ENCODE measurements at places on chromosomes 5 and 9. TPM values are rescaled to one million over a fixed set of nuclear protein-coding genes. Genes with fewer than 3 reads are reported as not detected.

Gene SLC22A4
- 0.25 TPM for total RNA-seq

Gene LCN6
- 31.4 TPM for total RNA-seq

Gene SPAG8
- total RNA-seq: 1.0 TPM

Gene SPAAR
- 5.5 TPM for total RNA-seq

Gene SLC34A1
- total RNA-seq: not detected

Gene C7
- total RNA-seq: 929 TPM

Gene SCGB3A2
- total RNA-seq: not detected

DNA sequence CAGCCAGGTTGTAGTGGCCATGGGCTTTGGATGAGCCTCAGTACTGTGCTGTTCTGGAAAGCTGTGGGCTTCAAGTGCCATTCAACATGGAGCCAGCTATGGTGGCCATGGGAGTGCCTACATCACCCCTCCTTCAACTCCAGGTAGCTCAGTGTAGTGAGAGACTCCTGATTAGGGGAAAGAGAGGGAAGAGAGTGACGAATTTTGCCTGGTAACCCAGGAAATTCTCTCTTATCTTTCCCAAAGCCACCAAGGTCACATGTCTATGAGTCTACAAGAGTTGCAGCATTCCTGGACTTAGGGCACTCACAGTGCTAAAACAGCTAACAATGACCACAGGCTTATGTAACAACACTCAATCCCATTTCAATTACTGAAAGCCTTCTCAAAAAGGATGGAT is 81.7 kb upstream of the SPTLC1 start:
- no peaks in the 10 kb centered on the region for H3K36me3 ChIP-seq
- ATAC-seq: no peak
- H3K4me3 ChIP-seq: no peak overlapping the region
- no peak overlapping the region for H3K27ac ChIP-seq
- no peaks in the 10 kb centered on the region for H3K27me3 ChIP-seq
- H3K4me1 ChIP-seq: no peaks in the 10 kb centered on the region

- H3K27me3 ChIP-seq: no peaks in the 10 kb centered on the region
- no peak for ATAC-seq
Measured at GRCh38 chr9:19648672-19649071, 140.2 kb downstream of the SLC24A2 start.

- peak overlapping the region; percentile 48 for H3K27ac ChIP-seq
- H3K36me3 ChIP-seq: peaks cover 28% of the 10 kb centered on the region
- no peaks in the 10 kb centered on the region for H3K27me3 ChIP-seq
- no peaks in the 10 kb centered on the region for H3K4me1 ChIP-seq
Measured at GRCh38 chr9:132372177-132373095, 17.6 kb upstream of the SETX start.

GRCh38 chr9:98784831-98785806 is 11.2 kb downstream of the ANKS6 start:
- no peak overlapping the region for H3K4me3 ChIP-seq
- H3K27ac ChIP-seq: no peak overlapping the region
- no peaks in the 10 kb centered on the region for H3K4me1 ChIP-seq
- H3K27me3 ChIP-seq: no peaks in the 10 kb centered on the region

DNA sequence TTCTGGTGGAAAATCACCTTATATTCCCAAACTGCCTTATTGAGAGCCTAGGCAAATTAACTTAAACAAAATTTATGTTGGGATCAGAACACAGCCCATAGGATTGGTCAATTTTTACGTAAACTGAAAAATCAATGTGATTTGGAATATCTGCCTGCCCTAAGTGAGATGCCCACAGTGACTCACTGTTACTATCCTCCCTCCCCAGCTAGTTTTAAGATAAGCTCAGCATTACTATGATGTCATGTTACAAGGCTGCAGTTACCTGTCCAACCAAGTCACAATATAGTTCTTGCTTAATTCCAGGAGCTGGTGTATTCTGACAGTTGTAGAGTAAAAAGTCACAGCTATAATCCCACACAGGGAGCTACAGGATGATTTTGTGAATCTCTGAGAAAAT is 23.1 kb downstream of the SKP1 start:
- H3K4me3 ChIP-seq: no peak overlapping the region
- no peaks in the 10 kb centered on the region for H3K4me1 ChIP-seq
- H3K27me3 ChIP-seq: no peaks in the 10 kb centered on the region
- ATAC-seq: no peak
- peaks cover 8% of the 10 kb centered on the region for H3K36me3 ChIP-seq

DNA sequence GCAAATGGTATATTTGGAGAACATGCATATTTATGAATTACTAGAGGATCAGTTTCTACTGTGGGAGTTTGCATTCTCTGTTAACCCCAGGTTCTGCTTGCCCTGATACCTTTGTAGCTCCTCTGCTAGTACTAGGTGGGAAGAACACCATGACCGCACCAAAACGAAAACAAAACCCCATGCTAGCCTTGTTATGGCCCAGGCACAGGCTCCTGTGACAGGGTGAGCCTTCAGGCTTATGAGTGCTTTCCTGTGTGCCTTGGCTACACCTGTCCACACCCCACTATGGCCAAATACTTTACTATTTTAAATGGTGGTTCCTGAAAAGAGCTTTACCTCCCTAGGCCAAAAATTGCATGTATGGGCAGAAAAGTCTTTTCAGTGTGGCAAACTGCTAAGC is 94.8 kb downstream of the PPIC start:
- ATAC-seq: no peak
- no peaks in the 10 kb centered on the region for H3K4me1 ChIP-seq

DNA sequence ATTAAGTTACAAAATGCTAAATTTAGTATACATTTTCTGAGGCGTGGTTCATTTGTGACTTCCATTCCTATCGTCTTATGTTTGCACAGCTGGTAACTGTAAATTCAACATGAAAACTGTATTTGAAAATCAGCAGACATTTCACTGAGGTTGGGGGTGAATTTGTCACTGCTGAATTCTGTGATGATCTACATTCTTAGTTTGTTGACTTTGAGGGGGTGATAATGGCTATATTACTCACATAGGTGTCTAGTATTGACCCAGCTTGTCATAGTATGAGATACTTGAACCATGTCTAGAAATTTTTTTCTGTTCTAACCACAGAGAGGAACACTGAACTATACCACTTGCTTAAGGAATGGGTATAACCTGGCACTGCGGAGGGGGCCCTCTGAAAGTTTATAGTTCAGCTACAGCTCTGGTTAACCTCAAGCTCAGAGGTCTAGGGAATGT is 313.3 kb downstream of the PIK3R1 start:
- H3K4me3 ChIP-seq: no peak overlapping the region
- H3K27ac ChIP-seq: no peak overlapping the region
- no peaks in the 10 kb centered on the region for H3K27me3 ChIP-seq
- H3K4me1 ChIP-seq: peaks cover 11% of the 10 kb centered on the region

DNA sequence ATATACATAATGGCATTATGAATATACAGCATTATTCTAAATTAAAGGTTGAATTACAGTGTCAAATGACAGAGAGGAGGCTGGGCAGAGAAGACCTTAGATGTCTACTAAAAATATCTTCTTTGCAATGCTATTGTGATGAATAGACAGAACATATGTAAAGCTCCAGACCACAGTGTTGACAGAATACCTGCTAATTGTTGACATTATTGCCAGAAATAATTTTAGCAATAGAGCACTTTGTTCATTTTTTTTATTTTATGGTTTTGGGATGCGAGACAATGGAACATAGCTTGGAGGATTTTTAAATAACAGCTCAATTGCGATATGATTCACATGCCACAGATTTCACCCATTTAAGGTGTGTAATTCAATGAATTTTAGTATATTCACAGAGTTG is 508.8 kb downstream of the PSAT1 start:
- ATAC-seq: no peak
- no peaks in the 10 kb centered on the region for H3K36me3 ChIP-seq
- no peaks in the 10 kb centered on the region for H3K4me1 ChIP-seq
- H3K27ac ChIP-seq: no peak overlapping the region

DNA sequence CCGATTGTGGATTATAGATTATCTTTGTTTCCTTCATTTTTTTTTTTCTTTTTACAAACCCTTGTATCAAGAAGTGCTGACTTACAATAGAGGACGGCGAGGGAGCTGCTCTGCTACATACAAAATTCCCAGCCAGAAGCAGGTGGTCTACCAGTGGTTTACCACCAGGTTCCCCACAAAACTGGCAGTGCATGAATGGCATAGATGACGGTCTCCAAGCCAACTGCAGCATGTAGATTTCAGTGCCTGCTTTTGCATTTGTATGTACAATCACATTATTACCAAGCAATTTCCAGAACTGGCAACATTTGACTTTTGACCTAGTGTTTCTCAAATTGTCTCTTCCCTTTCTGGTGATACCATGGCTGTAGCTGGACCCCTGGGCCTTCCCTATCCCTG is 84.0 kb downstream of the ACER2 start:
- H3K4me1 ChIP-seq: peaks cover 11% of the 10 kb centered on the region
- H3K27ac ChIP-seq: no peak overlapping the region
- H3K36me3 ChIP-seq: no peaks in the 10 kb centered on the region

GRCh38 chr5:79864364-79864763 is 126.7 kb downstream of the MTX3 start:
- no peak overlapping the region for H3K27ac ChIP-seq
- H3K4me3 ChIP-seq: no peak overlapping the region
- no peak for ATAC-seq
- peaks cover 9% of the 10 kb centered on the region for H3K27me3 ChIP-seq
- H3K4me1 ChIP-seq: no peaks in the 10 kb centered on the region

DNA sequence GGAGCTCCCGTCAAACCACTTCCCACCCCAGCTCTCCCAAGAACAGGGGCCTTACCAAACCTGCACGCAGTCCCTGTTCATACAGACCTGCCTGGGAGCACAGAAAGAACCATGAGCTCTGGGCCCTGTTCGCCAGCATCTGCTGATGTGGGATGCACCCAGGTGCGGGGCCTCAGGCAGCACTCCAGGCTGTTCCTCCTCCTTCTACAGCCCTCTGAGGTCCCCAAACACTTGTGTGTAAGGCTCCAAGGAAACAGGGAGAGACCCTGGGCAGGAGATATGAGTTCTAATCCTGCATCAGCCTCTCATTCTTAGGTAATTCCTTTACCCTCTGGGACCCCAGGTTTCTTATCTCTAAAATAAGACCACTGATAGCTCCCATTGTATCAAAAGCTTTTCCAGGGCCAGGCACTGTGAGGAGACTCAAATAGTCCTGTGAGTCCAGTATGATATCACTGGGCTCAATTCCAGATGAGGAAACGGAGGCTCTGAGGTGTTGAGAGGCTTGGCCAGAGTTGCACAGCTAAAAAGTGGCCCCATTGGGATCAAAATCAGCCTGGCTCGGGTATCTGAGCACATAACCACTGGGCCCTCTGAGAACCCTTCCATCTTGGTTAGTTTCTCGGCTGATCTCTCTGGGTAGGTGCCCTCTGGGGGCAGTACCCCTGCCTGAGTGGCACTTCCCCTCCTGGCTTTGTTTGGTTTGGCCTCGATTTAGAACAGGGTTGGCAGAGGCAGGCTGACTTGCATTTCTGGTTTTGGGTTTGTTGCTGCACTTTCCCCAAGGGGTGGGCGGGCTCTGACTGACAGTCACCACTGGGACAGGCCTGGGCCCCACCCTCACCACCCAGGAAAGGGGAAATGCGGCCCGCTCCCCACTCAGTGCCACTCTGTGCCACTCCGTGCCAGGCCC is 116.8 kb downstream of the RGS3 start:
- no peak overlapping the region for H3K4me3 ChIP-seq
- H3K36me3 ChIP-seq: peaks cover 21% of the 10 kb centered on the region
- ATAC-seq: peak; percentile 59
- H3K4me1 ChIP-seq: peaks cover 48% of the 10 kb centered on the region
- peak overlapping the region; percentile 82 for H3K27ac ChIP-seq

GRCh38 chr5:123036391-123037103 is at the start of gene PPIC:
Gene PPIC, minus strand, starts transcription at chr5:123036725. Its CDS starts 100 bp downstream, at chr5:123036625.
- ATAC-seq: peak; percentile 94
- peak within 1 kb of the TSS; percentile 85 for H3K4me3 ChIP-seq
- H3K27ac ChIP-seq: peak within 1 kb of the TSS; percentile 91
- H3K4me1 ChIP-seq: peaks cover 35% of the 10 kb centered on the region
- no peaks in the 10 kb centered on the region for H3K36me3 ChIP-seq

GRCh38 chr5:76994337-76994736 is 35.9 kb upstream of the AGGF1 start:
- H3K4me3 ChIP-seq: no peak overlapping the region
- H3K36me3 ChIP-seq: no peaks in the 10 kb centered on the region
- ATAC-seq: no peak

- no peak overlapping the region for H3K27ac ChIP-seq
Measured at GRCh38 chr5:177595026-177595585, 3.1 kb downstream of the TMED9 start.

DNA sequence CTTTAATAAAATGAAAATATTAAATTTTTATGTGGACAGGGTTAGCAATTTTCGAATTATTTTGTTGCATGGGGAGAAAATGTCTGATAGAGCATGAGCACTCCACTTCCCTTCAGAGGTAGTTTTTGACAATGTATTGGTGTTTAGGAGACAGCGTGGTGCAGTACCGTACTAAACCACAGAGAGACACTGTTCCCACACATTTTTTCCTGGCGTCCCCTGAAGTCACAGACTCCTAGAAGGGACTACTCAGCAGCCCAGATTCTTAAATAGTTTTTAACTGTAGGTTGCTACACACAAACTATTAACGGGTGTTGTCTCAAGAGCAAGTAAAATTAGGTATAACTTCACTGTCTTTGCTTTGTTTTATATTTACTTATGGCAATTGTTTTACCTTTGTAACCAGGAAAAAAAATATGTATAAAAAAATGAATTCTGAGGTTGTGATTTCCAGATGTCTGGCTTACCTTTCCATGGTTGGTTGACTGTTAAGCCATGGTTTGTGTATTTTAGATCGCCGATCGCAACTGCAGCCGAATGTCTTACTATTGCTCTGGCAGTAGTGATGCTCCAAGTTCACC is 171.2 kb downstream of the DOCK8 start:
- H3K4me1 ChIP-seq: no peaks in the 10 kb centered on the region
- H3K27ac ChIP-seq: no peak overlapping the region
- no peaks in the 10 kb centered on the region for H3K36me3 ChIP-seq
- H3K27me3 ChIP-seq: no peaks in the 10 kb centered on the region
- peak; percentile 58 for ATAC-seq
- no peak overlapping the region for H3K4me3 ChIP-seq

DNA sequence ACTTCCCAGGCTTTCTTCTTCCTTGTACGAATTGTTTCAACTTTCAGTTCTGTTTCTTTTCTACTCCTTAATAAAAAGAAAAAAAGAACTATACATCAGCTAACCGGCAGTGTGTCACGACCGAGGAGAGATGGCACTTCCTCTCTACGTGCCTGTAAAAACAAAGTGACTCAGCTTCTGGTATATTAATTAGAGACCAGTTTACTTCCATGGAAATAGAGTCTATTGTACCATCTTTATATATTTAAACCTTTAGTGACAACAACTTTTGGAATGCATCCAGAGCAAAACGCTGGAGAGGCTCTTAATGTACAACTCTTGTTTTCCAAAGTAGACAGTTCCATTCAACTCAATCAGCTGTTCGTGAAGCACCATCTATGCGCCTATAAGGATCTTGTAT is 94.5 kb upstream of the LIFR start:
- H3K27ac ChIP-seq: no peak overlapping the region
- ATAC-seq: no peak
- H3K36me3 ChIP-seq: no peaks in the 10 kb centered on the region

All from gastroesophageal sphincter (tissue), 4 donors.